Cerebellar nuclear complex (tissue), 1 donor: ENCODE measurements at places on chromosomes 6 and 20.
A peak's percentile ranks its signal among the peaks of the same experiment; 100 is the strongest.

GRCh38 chr20:59403261-59403961 lies 103.0 kb downstream of the EDN3 start:
- DNase-seq = no peak

DNA sequence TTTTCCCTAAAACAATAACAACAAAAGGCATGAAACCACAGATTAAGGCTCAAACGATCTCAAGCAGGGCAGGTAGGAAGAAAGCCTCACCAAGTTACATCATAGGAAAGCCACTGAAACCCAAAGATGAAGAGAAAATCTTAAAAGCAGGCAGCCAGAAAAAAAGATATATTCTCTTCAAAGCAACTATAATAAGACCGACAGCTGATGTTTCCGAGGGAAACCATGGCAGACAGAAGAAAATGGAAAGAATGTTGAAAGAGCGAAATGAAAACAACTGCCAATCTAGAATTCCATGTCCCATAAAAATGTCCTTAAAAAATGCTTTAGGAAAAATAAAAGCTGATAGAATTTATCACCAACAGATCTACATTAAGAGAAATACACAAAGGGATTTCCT lies 161.5 kb upstream of the THBS2 start:
- DNase-seq = no peak

DNA sequence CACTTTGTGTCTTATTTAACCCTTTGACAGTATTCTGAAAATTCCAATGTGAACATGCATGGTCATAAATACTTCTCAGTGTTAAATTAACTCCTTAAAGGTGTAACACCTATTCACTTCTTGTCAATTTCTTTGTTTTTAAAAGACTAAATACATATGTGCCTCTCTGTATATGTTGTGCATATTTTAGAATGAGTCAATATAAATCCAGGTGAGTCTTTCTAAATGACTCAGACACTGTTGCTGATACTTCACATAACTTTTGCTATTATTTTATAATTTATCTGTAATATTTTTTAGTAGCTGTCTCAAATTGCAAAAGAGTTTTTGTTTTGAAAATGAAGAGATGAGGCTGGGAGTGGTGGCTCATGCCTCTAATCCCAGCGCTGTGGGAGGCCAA lies 36.0 kb downstream of the TIAM2 start:
- DNase-seq = no peak

DNA sequence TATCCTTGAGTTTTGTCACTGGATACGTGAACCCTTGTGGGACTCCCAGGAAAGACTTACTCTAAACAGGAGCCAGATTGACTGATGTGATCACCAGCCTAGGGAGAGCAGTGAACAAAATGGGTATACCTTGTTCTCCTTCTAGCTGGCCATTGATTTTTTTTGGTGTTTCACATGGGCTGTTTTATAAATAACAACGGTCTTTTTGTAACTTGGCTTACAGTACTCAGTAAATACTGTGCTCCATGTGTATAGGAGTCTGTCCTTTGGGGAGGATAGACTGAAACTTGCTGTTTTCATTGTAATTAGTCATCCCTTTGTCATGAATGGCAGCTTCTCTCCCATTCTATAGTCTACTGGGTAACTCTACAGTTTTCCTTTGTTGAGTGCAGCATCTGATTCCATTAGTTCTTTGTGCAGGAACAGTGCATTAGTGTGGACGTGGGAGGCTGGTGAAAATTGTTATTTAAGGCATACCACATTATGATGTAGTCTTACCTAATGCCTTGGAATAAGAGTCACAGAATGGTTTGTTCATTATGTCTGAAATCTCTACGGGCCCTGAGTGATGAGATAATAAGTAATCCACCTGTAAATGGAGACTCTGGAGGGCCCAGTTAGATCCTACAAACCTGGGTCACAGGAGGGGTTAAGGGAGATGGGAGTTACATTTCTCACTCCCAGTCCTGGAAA lies 89.5 kb downstream of the TIAM2 start:
- no peak for DNase-seq

DNA sequence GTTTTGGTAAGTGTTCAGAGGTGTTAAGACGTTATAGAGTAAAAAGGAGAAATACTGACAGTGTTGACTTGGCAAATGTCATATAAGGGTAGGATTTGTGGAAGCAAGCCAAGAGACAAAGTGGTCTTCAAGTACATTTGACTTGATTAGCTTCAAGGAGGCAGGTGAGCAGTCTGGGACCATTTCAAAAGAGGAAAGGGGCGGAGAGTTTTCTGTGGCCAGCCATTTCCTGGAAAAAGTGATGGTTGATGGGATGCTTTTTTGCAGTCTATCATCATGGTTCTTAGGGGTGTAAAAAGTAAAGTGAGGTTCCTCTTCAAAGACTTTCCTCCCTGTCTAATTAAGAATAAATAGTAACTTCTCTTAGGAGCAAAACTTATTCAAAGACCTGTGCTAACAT lies 28.7 kb downstream of the FKBP1A start:
- no peak for DNase-seq

- no peak for DNase-seq
These were observed 151.3 kb downstream of the F13A1 start for GRCh38 chr6:6169141-6169540.

DNA sequence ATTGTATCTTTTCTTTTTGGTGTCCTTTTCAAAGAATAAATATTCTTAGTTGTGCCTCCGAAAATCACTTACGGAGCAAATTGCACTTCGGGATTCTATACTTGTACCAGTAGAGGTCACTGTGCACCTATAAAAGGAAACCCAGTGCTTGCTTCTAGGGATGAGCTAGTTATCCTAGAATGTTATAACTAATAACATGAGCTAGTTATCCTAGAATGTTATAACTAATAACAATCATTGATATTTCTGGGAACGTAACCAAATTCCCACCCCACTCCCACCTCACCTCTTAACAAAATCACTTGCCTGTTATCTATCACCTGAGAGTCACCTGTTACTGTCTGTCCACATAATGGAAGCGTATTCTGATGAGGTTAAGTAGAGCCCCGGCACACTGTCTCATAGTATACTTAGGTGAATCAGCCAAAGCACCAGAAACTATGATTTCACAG lies 126.9 kb upstream of the TIAM2 start:
- no peak for DNase-seq

DNA sequence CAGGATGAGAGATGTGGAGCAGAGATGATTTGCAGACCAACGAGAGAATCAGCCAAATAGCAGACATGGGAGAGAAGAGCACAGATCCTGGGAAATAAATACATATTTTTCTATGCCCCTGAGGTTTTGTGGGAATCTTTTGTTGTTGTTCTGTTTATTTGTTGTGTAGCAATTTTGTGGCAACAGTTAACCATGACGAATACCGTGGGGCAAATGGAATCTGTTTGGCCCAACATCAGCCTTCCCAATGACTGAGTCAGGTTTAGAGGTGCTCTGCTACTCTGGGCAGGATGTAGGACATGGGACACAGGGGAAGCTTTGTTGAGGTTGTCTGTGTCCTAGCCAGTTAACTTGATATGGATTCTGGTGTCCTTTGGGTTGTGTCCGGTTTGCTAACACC lies 7.9 kb upstream of the SLC2A10 start:
- no peak for DNase-seq

DNA sequence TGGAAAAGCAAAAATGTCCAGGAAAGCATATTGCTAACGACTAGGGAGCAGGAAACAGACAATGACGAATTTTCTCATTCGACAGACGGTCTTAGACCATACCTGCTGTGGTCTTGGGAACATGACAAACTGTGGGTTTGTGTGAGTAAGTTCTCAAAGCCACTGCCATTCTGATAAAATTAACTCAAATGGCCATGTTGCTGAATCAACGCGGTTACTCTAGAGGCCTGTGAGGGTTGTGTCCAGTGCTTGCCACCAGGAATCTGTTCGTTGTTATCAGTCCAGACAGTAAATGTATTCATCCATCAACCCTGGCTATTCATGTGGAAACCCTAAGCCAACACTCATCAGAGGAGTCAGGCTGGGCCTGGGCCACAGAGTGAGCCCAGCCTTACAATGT lies 124.3 kb downstream of the MYLK4 start:
- DNase-seq = no peak

DNA sequence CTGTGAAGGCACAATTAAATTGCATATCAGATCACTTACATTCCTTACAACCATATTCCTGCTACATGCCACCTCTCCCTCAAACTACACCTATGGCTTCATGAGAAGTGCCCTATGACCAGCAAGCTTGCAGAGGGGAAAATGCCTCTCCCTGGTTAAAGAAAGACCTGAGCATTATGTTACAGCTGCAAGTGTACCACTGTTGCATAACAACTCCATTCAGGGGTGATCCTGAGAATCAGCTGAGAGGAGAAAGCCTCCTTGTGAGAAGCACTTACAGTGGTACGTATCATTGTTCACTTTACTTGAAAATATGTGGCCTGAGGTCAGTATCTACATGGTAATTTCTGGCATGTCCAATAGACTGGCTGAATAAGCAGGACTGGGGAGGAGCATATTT lies 20.0 kb downstream of the PDSS2 start:
- no peak for DNase-seq

DNA sequence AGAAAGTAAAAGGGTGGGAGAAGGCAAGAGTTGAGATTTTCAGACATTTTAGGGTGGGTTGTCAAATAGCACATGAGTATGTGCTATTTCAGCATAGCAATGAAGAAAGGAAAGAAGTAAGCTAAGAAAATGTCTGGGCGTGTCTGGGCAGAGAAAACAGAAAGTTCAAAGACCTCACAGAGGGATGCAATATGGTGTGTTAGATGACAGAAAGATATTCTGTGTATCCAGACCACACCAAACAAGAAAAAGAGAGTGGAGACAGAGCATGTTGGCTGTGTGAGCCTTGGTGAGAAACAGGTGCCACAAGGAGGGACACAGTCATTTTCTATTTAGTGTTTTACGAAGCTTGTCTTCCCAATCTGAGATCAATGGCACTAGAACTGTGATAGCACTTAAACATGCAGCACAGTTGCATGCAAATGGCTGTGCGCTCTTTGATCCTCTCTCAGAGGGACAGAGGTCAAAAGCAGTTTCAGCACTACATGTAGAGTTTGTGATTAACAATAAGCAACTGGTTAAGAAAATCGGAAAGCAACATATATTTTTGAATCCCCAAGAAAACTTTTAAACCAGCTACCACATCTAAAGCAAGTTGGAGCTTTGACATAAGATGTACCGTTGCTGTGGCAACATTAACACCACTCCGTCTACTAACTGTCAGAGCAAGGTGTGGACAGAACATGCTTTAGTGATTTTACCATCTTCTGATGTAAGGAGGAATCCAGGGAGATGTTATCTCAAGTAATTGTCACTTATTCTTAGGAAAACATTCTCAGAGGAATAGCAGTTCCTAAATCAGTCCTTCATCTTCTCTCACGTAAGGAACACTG lies 515.5 kb upstream of the NOX3 start:
- DNase-seq = no peak

GRCh38 chr20:62031462-62032092 lies 34.1 kb downstream of the TAF4 start:
- no peak for DNase-seq

- DNase-seq = no peak
These were observed 144.6 kb upstream of the TMEM170B start for GRCh38 chr6:11392778-11393507.

DNA sequence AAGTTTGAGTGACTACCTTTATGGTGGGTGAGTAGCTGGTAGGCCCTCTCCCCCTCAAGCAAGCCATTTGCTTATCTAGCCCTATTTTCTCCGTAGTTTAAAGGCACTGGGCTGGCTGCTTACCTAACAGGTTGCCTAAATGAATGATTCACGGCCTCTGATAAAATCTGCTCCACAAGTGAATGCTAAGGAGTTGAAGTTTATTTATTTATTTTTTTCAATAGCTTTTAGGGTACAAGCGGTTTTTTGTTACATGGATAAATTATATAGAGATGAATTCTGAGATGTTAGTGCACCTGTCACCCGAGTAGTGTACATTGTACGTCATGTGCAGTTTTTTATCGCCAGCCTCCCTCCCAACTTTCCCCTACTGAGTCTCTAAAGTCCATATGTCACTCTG lies 8.3 kb upstream of the CDH26 start:
- DNase-seq = no peak

DNA sequence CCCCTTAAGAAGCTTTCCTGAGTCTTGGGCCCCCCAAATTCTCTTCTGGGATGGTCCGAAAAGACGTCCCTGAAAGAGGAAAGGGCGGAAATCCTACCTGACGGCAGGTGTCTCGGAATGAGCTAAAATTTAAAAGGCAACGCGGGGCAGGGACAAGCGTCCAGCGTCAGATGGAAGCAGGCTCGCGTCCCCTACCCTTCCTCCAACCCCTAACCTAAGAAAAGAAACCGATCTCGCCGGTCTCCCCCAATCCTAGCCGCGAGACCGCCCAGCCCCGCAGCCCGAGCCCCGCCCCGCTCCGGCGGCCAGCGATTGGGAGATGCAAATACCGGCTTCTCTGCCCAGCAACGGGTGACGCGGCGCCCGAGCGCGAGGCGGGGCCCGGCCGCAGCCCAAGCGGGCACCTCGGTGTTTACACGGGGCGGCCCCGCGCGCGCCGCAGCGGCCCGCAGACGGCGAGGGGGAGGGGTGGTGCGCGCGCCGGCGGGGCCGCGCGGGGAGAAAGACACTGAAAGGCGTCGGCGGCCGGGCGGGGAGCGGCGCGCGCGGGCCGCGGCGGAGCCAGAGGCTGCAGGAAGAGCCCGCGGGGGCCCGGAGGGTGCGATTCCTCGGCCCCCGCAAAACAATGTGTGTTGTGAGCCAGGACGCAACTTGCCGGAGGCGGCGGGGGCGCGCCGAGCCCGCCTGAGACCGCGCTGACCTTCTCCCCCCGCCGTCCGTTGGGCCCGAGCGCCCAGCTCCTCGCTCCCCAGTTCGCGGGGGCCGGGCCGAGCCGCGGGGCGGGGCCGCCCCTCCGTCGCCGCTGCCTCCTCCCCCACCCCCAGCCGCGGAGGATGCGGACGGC lies at the start of gene SOX12:
TSS of gene SOX12 (plus strand) at position 508 of the 844 bp plus-strand sequence. CDS start 373 bp downstream, outside the sequence.
- peak; percentile 92 for DNase-seq

GRCh38 chr20:45049438-45049837 lies 51.5 kb downstream of the KCNS1 start:
- no peak for DNase-seq

DNA sequence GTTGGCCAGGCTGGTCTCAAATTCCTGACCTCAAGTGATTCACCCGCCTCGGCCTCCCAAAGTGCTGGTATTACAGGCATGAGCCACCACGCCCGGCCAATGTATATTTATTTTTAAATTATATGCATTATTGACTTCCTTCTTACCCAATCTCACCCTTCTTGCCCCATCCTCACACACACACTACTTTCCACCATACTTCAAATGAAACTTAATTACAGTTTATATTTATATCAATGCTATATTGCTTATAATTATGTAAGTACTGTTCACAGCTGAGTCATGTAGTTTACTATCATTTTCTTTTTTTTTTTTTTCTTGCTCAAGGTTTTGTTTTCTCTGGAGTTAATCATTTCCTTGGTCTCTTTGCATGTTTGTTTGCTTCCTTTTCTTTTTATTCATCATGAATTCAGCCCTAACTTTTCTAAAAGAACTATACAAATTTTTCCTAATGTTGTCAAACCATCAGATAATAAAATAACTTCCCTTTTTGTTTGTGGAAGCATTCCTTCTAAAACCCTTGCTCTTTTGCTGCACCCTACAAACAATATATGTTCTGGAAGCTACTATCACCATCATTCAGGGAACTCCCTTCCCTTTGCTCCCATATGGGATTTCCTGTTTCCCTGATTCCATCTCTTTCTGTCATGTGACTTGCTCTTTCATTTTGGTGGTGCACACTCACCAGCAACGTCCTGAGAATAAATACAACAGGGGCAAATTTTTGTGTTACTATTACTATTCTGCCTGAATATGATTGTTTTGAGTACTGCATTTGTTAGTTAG lies 201.7 kb upstream of the SASH1 start:
- no peak for DNase-seq
